ENCODE measurements at places on chromosomes 12 and 14.

DNA sequence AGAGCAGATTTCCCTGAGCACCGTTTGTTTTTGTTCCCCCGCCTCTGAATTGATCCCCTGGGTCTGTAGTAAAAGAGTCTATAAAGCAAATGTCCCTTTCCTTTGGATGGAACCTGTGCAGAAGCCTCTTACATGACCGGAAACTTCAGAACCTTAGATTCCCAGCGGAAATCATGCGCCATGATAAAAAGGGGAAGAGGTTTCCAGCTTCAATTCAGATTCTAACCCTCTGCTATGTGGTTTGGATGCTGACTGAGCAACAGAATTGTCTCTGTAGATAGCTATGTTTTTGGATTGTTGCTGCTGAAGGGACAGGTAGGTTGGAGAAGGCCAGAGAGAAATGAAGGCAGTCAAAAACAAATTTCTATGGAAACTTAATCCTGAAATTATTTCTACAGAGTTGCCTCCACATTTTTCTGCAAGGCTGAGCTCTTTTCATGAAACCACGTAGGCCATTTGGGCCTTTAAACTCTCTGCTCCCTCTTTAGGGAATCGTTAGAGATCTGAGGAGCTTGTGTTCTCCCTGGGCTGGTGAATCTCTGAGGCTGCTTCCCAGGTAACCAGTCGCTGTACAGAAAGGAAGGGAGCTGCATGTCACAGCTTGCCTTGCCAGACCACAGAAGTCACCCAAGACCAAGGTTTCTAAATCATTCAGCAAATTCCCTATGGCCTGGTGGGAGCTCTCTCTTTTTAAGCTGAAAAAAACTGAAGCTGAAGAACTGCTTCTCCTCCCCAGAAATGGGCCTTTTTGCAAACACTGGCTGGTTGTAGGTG is 28.7 kb upstream of the OR10P1 start:
- no peak for DNase-seq

GRCh38 chr12:100675432-100675831 is 101.9 kb downstream of the GAS2L3 start:
- no peak for DNase-seq

DNA sequence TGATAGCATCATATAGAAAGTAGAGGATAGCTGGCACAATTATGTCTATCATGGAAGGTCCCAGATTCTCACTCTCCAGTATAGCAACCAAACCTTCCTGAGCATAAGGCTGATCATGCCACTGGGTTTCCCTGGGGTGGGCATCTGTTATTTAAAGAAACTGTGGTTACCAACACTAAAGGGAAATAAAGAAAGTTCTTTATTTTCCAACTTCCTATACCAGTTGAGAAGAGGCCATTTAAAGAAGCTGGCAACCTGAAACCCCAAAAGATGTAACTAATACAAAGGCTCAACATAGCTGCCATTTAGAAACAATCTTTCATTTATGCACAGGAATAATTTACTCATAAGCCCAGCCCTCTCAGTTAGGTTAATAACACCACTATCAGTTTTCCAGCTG is 3.1 kb downstream of the BCAT1 start:
- no peak for DNase-seq

DNA sequence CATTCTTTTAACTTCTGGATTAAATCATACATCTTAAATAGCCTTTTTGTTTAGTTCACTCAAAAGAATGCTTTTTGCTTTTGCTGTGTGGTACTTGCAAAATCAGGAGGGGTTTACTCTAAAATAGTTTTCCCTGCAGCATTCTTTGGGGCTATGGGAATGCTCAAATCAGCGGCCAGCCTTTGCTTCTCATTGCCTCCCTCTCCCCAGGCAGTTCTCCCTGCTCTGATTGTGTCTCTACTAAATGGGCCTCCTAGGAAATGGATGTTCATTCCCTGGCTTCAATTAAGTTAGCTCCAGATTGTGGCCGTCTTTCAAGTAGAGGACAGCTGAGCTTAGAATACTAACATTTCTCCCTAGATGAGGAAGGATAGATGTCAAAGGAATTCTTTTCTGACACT is 4.4 kb downstream of the TULP3 start:
- DNase-seq = no peak

DNA sequence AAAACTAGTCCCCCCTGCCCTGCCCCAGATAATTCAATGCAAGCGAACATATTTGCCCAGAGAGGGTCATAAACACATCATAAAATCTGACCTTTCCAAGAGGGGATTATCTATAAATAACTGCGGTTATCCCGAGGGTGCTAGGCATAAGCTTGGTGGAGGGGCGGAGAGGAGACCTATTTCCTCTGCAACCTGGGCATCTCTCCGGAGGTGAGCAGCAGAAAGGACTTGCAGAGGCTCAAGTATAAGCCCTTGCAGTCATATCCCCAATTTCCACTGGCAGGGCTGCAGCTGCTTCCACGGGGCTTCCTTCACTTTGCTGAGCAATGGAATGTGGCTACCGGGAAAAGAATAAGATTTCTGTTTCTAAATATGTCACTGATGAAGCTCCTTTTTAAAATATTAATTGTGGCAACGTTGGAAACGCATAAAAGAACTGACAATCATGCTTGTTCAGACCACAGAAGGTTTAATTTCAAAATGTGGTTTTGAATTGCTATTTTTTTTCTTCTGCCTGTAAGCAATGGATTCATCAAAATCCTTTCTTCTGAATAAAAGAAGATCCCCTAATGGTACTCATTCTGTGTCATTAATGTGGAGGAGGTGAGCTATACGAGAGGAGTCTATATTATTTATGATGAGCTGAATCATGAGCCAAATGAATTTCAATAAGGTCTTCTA is 268.9 kb upstream of the ATP2B1 start:
- DNase-seq = no peak

GRCh38 chr12:27210187-27210586 is 33.9 kb upstream of the STK38L start:
- no peak for DNase-seq

DNA sequence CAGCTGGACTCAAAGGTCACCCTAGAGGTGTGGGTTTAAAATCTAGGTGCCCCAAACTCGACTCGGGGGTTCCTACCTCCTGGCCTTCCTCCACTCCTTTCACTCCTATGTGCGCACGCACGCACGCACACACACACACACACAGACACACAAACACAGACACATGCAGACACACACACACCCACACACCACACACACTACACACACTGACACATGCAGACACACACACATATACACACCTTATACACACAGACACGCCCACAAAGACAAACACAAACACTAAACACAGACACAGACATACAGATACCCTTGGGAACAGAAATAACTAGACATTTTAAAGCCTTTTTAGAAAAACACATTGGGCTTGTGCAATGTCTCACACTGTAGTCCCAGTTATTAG is 31.8 kb downstream of the GSC start:
- DNase-seq = no peak

- no peak for DNase-seq
Observed at GRCh38 chr12:84764001-84764400, 148.6 kb downstream of the SLC6A15 start.

GRCh38 chr14:73462048-73462715 is 3.8 kb upstream of the NUMB start:
- DNase-seq = peak; percentile 41

GRCh38 chr12:94263011-94263811 is 114.8 kb downstream of the PLXNC1 start:
- no peak for DNase-seq

- DNase-seq = no peak
Observed at GRCh38 chr12:58491306-58491705, 429.0 kb downstream of the LRIG3 start.

GRCh38 chr12:40058721-40059190 is 47.1 kb downstream of the SLC2A13 start:
- DNase-seq = no peak

- DNase-seq = peak; percentile 85
Observed at GRCh38 chr14:91911474-91912032, 35.9 kb downstream of the FBLN5 start.

GRCh38 chr12:21354641-21355040 is 18.1 kb upstream of the IAPP start:
- DNase-seq = no peak

- no peak for DNase-seq
Observed at GRCh38 chr14:106831322-106831720, 1304.9 kb downstream of the TMEM121 start.

- DNase-seq = no peak
Observed at GRCh38 chr12:49831717-49832116, 3.5 kb upstream of the NCKAP5L start.

DNA sequence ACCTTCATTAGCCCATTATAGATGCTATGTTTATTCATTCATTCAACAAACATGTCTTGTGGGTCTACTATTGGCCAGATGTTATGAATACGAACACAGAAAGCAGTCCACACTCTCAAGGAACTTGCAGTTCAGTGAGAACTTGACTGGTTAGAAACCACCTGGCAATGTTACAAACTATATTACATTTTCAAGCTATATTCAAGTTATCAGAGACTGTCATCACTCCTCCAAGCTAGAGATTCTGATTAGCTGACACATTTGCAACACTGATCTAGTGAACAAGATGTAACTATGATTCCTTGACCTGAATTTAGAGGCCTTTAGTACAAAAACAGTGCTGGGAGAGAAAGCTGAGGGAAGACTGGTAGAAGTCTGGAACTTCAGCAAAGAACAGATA is 170.7 kb upstream of the EEA1 start:
- DNase-seq = no peak

GRCh38 chr14:75299576-75299975 is 20.9 kb downstream of the FOS start:
- no peak for DNase-seq

DNA sequence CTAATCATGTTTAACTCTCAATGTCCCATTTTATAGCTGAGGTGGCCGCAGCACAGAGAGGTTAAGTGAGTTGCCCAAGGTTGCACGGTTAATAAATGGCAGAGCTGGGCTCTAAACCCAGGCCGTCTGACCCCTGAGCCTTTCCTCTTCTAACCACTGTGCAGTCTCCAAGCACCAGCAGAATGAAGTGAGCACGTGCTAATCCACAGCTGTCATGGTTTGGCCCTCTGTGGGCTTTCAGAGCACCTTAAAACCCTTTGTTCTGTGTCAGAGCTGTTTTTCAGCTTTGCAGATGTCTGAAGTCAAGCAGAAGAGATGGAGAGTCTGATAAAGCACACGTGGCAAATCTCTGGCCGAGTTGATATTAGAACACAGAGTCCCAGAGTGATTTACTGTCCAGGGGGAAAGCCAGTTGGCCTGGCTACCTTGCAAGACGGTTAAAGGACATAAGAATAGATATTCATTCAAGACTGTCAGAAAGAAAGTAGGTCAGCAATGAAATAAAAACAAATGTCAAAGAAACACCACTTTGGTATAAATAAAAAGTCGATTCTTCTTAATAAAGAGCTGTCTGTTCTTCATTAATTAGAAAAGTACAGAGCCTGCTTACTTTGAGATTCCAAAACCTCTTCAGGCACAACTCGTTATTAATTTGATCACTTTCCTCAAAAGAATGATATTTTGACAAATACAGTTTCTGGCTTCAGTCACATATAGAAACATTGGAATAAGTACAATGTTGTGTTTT is 107.3 kb downstream of the CRADD start:
- DNase-seq = peak; percentile 39

GRCh38 chr12:13362260-13362841 is 165.8 kb downstream of the EMP1 start:
- peak; percentile 85 for DNase-seq

DNA sequence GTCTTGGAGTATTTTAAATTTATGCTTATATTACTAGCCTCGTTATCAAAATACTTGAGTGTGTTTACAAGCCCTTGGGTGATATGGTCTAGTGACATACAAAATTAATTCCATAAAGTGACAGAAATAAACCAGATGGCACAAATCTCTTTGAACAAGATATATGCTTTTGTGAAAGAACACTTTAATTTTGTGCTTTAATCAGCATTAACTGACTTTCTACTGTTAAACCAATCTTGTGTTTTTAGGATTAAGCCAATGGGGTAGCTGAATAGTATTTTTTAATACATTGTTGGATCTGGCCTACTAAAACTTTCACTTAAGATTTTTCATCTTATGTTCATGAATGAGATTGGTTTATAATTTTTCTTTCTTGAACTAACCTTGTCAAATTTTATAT is 30.4 kb upstream of the GCH1 start:
- no peak for DNase-seq

DNA sequence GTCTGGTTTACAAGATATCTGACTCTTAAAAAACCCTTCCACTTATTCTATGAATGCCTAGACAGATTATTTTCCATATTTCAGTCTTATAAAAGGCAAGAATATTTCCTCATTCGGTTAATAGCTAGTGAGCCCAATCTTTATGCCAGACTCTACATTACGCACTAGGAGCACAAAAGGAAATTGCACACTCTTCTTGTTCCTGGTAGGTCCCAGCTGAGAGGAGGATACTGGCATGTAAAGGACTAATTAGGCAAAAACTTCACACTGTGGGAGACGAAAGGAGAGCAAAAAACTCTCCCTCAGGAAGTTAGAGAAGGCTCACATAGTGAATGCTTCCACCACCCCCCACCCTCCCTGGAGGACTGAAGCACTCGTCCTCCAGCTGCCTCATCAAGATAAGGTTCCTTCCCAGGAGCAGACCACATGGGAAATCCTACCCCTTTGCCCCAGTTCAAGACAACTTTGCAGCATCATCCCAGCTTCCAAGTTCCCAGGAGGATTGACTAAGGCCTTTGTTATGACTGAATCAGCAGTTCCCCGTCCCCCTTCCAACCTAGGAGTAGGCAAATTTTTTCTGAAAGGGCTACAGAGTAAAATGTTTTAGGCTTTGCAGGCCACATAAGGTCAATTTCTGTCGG is 14.5 kb downstream of the CAPZA3 start:
- peak; percentile 28 for DNase-seq

GRCh38 chr14:60184146-60184904 is 19.1 kb upstream of the DHRS7 start:
- no peak for DNase-seq

- DNase-seq = no peak
Observed at GRCh38 chr12:9699269-9699897, 29.9 kb downstream of the CLEC2D start.

- DNase-seq = no peak
Observed at GRCh38 chr12:46518169-46518568, 145.6 kb upstream of the SLC38A2 start.

DNA sequence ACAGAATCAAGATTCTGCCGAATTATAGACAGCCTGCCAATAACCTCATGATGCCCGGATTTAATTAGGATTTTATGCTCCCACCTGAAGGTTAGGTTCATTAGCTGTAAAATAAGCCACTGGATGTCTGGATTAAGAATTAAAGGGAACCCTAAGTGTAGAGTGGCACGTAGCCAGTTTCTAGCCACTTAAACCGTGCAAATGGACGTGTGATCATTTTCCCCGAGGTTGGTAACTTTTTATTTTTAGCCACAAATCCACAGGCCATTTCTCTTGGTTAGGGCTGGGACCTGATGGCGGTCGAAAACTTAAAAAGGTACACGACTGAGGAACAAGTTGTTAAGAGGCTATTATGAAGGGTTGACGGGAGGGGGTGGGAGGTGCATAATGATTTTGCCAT is 127.3 kb upstream of the TMPO start:
- no peak for DNase-seq

- no peak for DNase-seq
Observed at GRCh38 chr12:94010307-94010706, 138.1 kb upstream of the PLXNC1 start.

Data from D341Med (cell line).